ENCODE measurements at places on chromosomes 4 and X.

GRCh38 chrX:40209951-40210617 lies 112.3 kb upstream of the BCOR start:
- no peak for DNase-seq

- DNase-seq: no peak
Measured at GRCh38 chrX:39627257-39627656, 470.5 kb downstream of the BCOR start.

- DNase-seq: no peak
Measured at GRCh38 chr4:102223461-102223860, 121.8 kb downstream of the SLC39A8 start.

DNA sequence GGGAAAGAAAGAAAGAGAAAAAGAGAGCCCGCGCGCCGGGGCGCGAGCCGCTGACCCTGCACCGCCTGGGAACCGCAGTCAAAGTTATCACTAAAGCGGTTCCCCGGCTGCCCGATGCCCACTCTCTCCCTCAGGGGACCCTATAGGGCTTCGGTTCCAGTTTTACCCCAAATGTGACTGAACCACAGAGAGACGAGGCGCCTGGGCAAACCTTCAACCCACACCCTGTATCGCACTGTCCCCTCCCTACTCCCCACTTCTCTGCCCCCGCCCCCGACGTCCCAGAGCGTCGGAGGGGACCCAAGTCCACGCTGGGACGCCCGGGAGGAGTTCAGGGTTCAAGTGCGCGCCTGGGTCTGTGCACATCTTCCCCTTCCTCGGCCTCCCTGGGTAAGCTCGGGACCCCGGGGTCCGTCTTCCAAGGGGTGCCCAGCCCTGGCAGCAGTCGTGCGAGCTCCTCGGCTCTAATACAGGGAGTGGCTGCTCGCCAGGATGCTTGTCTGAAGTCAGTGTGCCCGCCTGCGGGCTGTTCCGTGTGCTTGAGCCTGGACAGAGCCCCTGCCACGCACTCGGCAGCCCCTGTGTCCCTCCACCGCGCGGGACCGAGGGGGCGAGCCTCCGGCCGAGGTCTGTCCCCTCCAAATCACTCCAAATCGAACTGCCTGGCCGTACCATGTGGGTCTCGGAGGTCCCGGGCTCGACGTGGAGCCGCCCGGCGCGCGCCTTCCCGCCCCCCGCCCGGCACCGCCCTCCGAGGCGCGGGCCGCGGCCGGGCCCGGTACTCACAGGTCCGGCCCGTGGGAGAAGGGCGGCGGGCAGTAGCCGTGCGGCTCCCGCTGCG lies 960 bp downstream of the TRPC3 start:
- no peak for DNase-seq

- no peak for DNase-seq
Measured at GRCh38 chr4:12137575-12137974, 708.9 kb upstream of the HS3ST1 start.

DNA sequence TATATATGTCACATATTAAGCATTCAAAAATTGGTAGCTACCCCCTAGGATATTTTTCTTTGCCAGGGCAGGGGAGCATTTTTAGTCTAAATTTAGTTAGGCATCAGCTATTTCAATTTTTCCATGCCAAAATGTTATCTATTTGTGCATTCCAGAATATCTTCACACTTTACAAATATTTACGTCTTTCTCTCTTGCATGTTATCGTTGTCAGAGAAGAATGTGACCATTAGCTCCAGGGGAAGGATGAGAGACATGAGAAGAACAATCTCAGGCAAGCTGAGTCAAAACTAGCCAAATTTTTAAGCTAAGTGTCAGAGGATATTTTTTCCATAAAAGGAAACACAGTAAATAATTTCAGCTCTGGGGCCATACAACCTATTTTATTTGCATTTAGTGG lies 885.0 kb upstream of the EPHA5 start:
- DNase-seq: no peak

GRCh38 chr4:163492951-163493504 lies 1.5 kb upstream of the TMA16 start:
- no peak for DNase-seq

GRCh38 chr4:139553751-139554641 lies 2.0 kb downstream of the SETD7 start:
- DNase-seq: no peak

- DNase-seq: peak; percentile 37
Measured at GRCh38 chrX:129523079-129523911, at the start of gene SMARCA1. Gene SMARCA1, minus strand, starts transcription at chrX:129523490. Its CDS starts 120 bp downstream, at chrX:129523370.

DNA sequence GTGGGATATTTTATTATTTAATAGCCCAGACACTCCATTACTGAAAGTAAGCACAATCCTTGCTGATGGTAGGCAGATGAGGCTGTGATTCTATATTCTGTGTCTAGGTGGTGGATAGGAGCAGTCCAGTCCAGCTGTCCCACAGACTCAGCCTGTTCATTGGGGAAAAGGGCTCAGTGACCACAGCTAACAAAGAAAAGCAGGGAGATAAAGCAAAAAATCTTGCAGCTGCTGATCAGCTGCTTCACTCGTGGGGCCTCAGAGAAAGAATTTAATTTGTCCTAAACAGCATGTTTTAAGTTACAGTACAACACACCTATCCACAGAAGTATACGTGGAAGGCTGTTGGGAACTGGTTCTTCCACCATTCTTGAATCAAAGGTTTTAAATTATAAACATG lies 40.7 kb upstream of the ANK2 start:
- DNase-seq: no peak

DNA sequence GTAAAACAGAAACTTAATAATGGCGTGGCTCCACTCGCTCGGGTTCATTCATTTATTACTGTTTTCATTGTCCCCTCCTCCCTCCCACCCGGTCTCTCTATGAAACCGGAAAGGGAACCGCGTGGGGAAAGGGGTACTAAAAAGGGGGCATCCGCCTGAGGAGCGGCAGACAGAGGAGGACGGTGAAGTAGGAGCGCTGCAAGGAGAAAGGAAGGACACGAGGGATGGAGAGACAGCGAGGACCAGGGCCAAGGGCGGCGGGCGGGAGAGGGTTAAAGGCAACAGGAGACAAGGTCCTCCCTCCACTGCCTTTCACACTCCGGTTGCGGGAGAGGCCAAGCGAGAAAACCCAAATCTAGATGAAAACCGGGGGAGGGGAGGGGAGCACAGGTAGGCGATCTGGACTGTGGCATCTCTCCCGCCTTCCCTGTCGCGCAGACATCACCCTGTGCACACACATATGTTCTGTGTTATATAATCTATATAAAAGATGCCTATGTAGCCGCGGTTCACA lies 829 bp downstream of the ELOVL6 start:
- DNase-seq: no peak

DNA sequence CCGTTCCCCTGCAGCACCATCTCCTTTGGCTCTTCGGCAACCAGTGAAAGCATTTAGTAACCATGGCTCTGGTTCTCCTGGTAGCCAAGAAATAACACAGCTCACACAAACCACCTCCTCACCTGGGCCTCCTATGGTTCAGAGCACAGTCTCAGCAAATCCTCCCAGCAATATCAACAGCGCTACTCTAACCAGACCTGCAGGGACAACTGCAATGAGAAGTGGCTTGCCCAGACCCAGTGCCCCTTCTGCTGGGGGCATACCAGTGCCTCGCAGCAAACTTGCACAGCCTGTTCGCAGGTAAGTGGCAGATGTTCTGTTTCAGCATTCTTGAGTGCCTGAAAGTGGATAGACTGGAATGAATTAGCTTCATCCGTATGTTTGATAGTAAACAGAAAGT lies 63.0 kb upstream of the SLC10A4 start:
- no peak for DNase-seq

- peak; percentile 30 for DNase-seq
Measured at GRCh38 chr4:48141048-48141447, 7.0 kb upstream of the TXK start.

GRCh38 chrX:21757960-21758359 lies at the start of gene SMPX:
Gene SMPX, minus strand, starts transcription at chrX:21758116. Its CDS starts 3,826 bp downstream, at chrX:21754290.
- DNase-seq: no peak

- no peak for DNase-seq
Measured at GRCh38 chr4:83010111-83010521, 507 bp downstream of the LIN54 start.

DNA sequence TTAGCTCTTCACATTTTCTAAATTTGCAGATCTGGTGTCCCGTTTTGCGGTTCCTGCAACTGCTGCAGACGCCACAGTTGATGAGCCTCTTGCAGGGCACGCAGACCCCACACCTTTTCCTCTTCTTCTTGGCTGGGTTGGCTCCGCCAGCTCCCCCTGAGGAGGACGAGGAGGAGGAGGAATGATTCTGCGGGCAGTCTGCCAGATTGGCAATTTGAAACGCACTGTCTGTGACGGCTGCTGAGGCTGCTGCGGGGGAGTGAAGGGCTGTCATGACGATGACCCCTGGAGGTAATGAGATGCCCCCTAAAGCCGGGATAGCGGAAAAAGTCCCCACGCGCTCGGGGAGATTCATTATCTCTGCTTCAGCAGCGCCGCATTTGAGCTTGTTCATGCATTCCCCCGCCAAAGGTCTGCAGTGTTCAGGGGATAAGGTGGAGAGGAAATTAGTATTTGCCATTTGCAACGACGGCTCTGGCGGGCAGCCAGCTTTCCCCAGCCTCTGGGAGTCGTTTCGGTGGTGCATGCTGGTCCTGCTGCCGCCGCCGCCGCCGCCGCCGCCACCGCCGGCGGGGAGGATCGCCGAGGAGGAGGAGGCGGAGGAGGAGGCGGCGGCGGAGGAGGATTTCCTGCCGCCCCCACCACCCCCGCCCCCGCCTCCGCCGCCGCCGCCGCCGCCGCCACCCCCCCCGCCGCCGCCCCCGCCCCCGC lies 3.8 kb downstream of the CXXC4 start:
- no peak for DNase-seq

DNA sequence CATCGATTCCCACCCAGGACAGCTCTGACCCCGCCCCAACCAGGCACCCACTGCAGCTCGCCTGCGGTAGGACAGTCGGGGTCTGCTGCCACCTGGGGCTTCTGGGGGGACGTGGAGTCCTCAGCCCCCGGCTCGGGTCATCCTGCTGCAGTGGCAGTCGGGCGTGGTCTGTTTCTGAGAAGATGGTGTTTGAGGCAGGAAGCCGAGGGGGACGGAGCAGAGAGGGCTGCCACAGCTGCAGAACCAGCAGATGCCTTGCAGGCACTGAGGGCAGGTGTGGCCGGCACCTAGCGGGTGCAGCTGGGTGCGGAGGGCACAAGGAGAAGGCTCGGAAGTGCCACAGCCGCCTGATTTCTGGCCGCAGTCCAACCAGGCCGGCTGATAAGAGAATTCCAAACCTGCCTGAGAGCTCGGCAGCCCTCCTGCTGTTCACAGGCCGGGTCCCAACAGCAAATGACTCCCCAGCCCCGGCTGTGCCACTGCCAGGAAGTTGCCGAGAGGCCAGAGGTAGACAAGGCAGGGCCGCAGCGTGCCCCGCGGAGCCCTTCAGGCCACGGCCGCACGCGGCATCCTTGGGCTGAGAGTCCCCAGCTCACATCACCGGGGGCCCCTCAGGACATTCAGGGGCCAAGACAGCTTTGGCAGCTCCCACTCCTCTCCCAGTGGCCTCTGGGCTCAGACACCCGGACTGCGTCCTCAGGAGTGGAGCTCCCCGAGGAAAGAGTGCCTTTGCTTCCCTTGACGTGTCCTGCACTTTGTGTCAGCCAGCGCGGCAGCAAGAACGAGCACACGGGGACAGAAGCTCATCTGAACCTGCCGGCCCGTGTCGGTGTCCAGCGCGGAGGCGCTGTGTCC lies 9.4 kb upstream of the CPLX1 start:
- no peak for DNase-seq

DNA sequence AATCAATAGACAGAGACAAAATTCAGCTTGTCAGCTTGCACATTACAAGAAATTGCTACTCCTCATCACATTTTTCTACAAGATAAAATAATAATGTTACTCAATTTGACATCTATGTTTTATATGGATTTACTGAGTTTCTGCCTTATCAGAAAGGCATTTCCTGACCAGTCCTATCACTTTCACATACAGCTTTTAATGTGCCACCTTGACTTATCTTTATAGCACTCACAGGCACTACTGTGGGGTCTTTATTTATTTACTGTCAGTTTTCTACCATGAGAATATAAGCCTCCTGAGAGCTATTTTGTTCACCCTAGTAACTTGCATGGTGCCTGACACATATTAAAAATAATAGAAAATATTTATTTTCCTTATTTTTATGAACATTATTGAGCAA lies 6.0 kb downstream of the NDST4 start:
- no peak for DNase-seq

DNA sequence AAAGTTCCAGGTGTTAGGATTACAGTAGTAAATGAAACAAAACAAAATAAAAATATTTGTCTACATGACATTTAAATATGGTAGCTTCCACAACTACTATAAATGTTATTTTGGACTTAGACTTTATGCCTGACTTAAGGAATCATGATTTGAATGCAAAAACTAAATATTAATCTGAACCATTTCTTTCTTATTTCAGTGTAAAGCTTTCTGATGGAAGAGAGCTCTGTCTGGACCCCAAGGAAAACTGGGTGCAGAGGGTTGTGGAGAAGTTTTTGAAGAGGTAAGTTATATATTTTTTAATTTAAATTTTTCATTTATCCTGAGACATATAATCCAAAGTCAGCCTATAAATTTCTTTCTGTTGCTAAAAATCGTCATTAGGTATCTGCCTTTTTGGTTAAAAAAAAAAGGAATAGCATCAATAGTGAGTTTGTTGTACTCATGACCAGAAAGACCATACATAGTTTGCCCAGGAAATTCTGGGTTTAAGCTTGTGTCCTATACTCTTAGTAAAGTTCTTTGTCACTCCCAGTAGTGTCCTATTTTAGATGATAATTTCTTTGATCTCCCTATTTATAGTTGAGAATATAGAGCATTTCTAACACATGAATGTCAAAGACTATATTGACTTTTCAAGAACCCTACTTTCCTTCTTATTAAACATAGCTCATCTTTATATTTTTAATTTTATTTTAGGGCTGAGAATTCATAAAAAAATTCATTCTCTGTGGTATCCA lies 1.6 kb downstream of the CXCL8 start:
- no peak for DNase-seq

- no peak for DNase-seq
Measured at GRCh38 chrX:21427086-21427485, 52.9 kb downstream of the CNKSR2 start.

- DNase-seq: no peak
Measured at GRCh38 chrX:46140272-46140671, 404.9 kb downstream of the ZNF674 start.

DNA sequence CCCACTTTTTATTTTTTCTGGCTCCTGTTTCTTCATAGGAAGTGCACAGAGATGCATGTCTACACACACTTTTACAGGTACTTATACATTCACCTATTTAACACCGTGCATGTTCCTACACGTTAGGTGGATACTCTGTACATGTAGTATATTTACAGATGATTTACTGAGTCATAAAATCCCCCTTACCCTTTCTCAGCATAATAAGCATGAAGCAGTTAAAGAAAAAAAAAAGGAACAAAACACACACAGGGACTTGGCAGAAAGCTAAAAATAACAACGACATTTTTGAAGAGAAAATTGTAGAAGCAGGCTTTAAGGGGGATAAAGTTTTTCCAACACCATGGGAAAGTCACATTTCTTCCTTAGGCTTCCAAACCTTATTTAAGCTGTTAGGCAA lies 96.4 kb upstream of the IQCM start:
- no peak for DNase-seq
